ENCODE measurements at places on chromosomes 4 and X.

DNA sequence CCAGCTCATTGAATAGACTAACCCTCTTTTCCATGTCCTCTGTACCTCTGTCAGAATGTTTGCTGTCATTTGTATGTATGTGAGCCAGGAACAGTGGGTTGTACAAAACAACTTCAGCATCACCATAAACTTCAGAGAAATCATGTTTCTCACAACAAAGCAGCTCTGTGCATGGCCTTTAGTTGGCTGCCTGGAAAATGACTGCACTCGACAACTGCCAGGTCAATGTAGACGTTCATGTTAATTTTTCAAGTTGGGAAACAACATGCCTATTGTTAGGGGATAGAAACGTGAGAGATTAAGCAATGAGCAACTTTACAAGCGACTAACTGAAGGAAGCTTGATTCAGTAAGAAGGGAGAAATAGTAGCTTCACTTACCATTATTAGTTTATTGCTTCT, 17.9 kb upstream of the CXCL11 start:
- no peak for DNase-seq

GRCh38 chr4:139950568-139950967, 203.4 kb downstream of the MAML3 start:
- DNase-seq = no peak

DNA sequence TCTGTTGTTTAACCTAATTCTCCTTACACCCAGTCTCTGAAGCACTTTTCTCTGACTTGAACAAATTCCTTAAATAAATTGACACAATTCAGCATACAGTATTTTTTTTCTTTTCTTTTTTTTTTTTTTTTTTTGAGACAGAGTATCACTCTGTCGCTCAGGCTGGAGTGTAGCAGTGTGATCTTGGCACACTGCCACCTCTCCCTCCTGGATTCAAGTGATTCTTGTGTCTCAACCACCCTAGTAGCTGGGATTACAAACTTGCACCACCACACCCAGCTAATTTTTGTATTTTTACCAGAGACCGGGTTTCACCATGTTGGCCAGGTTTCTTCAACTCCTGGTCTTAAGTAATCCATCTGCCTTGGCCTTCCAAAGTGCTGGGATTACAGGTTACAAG, 1498.1 kb upstream of the PCDH10 start:
- no peak for DNase-seq

- DNase-seq = no peak
These were observed 150.3 kb downstream of the SOX3 start for GRCh38 chrX:140354431-140355120.

GRCh38 chr4:144410230-144410783, 235.6 kb upstream of the HHIP start:
- DNase-seq = no peak

DNA sequence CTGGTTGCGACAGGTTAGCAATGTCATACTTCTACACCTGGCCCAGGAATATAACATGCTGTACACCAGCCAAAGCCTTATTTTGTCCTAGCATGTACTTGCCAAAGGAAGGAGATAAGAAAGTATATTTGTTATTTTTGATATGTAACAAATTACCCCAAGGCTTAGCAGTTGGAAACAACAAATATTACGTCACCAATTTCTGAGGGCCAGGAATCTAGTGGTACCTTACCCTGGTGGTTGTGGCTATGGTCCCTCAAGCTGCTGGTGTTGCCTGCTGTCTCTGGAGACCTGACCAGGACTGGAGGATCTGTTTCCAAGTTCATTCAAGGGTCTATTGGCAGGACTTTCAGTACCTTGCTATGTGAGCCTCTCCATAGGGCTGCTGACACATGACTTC, 135.5 kb upstream of the BANK1 start:
- DNase-seq = no peak

GRCh38 chr4:113773014-113773413, 11.5 kb upstream of the CAMK2D start:
- DNase-seq = no peak

DNA sequence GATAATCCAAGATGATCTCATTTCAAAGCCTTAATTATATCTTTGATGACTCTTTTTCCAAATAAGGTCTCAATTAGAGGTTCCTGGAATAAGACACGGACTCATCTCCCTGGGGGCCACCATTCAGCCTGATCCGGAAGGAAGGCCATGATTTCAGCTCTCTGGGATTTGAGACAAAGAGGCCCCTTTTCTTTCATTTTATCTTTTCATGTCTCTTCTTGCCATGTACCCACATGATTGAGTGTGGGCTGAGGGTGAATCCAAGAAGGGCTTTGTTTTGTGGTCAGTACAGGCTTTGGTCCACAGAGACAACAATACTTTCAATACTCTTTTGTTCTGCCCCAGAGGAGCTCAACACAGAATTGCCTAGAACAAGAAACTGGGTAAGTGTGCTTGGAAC, 261.2 kb downstream of the TRIML1 start:
- no peak for DNase-seq
